ENCODE measurements at places on chromosomes 4 and X.

GRCh38 chr4:79650794-79651431, 242.9 kb upstream of the GK2 start:
- DNase-seq = no peak

DNA sequence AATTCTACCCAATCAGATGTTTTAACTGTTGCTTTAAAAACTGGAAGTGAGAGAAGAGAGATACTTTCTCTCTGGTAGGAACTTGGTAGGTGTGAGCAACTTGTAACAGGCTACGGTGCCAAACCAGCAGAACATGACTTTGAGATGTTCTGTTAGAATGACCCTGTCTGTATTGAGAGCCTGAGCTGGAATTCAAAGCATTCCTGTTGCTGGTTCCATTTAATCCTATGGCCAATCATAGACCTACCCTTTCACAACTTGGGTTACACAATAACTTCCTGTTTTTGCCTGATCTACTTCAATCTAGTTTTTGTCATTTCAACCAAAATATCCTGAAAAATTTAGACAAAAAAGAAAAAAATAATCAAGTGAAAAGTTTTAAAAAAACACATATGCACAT, 1.7 kb upstream of the PRRG1 start:
- no peak for DNase-seq

DNA sequence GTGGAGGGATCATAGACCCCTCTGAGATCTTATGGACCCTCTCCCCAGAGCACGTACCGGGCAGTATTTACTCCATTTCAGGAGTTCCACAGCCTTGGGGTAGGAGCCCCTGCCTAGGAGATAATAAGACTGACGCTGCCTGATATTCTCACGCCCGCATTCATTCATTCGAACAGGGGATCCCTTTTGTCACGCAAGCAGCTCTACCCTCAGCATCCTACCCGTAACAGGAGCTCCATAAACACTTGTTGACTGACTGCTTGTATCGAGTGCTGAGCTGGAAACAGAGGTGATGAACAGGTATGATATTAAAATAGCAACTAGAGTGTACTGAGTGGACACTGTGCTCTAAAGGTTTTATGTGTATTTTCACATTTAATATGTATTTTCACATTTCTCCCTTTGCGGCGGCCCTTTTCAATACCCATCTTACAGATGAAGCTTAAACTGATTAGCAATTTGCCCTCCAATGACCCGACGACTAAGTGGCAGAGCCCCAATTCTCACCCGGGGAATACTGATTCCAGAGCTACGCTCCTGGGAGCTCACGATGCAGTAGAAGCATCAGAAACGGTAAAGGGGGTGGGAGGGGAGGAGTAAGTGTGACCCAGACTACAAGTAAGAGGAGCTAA, 888 bp downstream of the RAB28 start:
- no peak for DNase-seq

DNA sequence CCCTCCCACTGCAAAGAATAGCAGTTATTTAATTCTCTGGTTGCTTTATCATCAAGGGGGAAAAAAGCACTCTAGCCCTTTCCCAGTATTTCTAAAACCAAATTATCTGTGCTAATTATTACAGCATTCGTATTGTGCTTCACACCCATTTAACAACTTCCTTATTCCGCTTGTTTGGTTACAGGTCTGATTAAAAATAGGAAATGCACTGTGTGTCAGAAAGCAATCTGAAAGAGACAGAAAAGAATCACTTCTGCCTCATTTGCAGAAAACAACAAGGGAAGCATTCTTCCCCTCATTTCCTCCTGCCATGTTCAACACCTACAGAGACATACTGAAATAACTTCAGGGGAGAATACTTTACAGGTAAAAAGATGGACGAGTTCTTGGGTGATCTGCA, 114.9 kb upstream of the MAP3K15 start:
- no peak for DNase-seq

GRCh38 chr4:25569716-25570115, 85.9 kb upstream of the SLC34A2 start:
- DNase-seq = no peak

DNA sequence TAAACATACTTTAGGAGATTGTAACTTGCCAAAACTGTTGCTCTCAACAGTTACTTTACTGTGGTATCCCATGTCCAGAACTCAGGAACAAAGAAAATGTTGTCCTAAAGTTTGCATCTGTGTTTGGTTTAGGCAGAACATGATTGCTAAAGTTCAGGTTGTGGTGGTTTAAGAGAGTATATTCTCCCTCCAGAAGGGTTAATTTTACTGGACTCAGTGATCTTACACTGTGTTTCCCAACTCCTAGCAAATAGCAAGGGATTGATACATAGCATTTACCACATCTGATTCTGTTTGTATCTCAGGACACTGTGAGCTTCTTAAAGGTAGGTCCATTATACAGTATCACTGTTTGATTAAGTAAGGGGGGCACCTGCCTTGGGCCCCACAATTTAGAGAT, 13.3 kb upstream of the DCK start:
- DNase-seq = no peak
